ENCODE measurements at places on chromosomes 7 and 10.

- no peak for DNase-seq
Measured at GRCh38 chr7:50368366-50368765, 63.9 kb downstream of the IKZF1 start.

DNA sequence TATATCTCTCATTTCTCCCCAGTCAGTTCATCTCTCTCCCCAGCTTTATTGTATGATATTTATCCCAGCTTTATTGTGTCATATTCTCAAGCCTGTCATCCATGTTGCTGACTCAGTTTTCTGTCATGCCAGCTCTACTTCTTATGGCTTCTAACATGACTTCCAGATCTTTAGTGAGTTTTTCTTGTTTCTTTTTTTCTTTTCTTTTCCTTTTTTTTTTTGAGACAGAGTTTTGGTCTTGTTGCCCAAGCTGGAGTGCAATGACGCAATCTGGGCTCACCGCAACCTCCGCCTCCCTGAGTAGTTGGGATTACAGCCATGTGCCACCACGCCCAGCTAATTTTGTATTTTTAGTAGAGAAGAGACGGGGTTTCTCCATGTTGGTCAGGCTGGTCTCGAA, 28.7 kb upstream of the CALU start:
- DNase-seq = no peak

- DNase-seq = peak; percentile 32
Measured at GRCh38 chr10:6269953-6270867, 67.5 kb downstream of the PFKFB3 start.

- DNase-seq = no peak
Measured at GRCh38 chr10:47331491-47331890, 9.2 kb downstream of the GDF2 start.

DNA sequence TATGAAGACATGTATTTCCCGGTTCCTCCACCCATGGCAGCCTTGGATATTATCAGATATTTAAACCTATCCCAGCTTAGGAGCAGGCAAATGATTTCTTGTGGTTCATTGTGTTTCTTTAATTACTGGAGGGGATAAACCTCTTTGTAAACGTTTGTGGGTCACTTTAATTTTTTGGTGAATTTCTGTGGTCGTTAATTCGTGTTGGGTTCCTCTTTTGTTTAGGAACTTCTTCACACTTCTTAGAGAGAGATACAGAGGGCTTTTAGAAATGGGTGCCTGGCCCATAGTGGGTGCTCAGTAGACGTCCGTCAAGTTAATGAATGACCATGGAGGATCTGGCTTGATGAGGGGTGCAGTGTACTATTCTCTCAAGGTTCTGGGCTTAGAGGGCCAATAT, 27.2 kb upstream of the NUB1 start:
- DNase-seq = no peak
